ENCODE measurements at places on chromosomes 6 and 20.

GRCh38 chr6:37748118-37748517, 50.4 kb upstream of the MDGA1 start:
- no peak for DNase-seq

DNA sequence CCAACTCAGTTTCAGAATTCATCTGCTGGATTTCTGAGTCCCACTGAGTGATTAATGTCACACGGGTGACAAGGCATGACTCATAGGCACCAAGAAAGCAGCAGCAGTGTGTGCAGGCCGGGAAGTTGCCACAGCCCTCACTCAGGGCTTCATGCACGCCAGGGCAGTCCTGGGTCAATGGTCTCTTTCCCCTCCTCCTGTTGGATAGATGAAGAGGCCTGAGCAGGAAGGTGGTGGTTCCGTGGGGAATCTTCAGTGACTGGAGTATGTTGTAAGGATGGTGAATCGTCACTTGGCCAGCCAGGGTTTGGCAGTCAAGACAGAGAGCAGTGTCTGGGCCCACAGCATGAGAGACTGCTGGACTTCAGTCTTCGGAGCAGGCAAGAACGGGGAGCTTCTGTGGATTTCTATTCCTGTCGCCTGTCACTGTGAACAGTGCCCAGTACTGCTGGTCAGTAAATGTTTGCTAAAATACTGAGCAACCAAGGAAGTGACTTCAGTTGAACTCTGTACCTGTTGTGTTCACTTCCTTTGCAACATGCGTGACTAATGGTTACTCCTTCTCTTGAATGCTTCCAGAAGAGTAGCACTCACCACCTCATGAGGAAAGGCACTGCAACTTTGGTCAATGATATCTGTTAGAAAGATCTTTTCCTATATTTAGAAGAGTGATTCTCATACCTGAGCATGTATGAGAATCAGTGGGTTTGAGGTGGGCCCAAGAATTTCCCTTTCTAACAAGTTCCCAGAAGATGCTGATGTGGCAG, 62.0 kb upstream of the CD93 start:
- no peak for DNase-seq

- no peak for DNase-seq
Observed at GRCh38 chr6:157096105-157096504, 227.2 kb downstream of the TMEM242 start.

- no peak for DNase-seq
Observed at GRCh38 chr6:42984924-42985475, 630 bp downstream of the PPP2R5D start.

DNA sequence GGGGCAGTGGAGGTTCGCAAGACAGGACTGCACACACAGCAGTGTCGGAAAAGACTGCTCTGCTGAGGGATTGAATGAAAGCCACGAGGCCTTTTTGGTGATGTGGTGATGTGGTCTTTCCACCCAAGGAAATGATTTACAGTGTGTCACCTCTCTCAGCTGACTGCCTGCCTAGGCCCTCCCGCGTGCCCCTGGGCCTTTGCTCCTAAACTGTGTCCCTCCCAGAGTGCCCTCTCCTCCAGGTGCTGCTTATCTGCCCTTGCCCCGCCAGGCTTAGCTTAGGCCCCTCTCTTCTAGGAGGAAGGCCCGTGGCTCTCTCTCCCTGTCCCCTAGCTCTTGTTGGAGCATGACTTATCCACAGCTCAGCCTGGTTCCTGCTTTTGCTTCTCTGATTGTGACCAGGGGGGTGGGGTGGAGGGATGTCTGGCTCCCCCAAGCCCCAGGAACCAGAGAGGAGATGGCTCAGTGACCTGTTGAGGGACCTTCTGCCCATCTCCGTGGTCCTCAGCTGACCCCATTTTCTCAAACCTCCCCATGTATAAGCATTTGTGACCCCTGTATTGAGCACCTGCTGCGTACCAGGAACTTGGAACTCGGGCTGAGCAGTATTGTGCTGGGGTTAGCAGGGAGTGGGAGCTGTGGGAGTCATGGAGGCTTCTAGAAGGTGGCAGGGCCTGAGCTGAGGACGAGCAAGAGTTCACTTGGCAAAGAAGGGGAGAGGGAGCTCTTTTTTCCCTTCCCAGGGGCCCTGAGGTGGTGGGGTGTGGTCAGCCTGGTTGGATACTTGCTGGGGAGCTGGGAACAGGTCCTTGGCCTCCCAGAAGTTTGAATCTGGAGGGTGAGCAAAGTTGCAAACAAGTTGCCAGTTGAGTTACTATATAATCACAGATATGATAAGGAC, 2.2 kb downstream of the SRC start:
- no peak for DNase-seq

DNA sequence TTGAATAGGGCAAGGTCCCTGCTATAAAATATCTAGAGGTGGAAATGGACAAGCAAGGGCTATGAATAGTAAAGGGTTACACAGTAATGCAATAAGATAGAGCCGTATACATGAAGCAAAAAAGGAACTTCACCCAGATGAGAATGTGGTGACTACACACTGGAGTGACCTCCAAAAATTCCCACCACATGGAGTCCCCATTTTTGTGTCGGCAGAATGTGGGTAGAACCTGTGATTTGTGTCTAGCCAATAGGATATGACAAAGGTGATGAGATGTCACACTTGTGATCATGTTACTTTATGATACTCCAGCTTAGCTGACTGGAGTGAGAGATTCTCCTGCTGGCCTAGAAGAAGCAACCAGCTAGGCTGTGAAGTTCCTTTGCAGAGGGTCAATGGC, 96.8 kb downstream of the SYNE1 start:
- DNase-seq: no peak

GRCh38 chr20:20477444-20478041, 109.6 kb downstream of the INSM1 start:
- DNase-seq: no peak

DNA sequence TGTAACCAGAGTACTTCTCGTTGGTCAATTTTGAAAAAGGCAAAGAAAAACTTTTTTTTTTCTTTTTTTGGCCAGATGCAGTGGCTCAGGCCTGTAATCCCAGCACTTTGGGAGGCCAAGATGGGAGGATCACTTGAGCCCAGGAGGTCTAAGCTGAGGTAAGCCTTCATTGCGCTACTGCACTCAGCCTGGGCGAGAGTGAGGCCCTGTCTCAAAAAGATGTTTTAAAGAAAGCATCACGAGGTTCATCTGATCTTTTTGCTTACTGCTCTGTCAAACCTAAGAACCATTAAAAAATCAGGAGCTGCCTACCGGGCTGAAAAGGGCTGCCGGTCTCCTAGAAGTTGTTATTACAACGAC, 607 bp downstream of the LYRM2 start:
- no peak for DNase-seq

DNA sequence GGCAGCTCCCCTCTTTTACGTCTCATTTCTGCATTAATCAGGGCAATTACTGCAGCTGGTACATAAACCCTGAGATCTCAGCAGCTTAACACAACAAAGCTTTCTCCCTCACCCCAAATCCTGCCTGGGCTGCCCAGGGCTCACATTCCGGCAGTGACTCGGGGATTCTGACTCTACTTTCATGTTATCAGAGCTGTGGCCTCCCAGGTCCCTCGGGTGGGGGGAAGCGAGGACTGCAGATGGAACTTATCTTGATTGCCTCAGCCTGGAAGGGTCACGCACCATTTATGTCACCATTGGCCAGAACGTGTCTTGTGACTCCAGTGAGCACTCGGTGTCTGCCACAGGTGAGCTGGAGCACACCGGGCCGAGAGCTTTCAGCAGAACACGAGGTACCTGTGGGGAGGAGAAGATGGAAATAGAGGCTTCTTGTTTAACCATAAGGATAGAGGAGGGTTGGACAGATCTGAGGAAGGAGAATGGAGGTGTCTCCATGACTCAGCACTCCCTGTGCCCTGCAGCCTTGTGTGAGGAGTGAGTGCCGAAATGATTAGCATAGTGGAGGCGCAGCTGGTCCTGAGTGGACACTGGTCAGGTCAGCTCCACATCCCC, 88.5 kb upstream of the EXOC2 start:
- no peak for DNase-seq

GRCh38 chr6:106517706-106518105, 111.6 kb downstream of the RTN4IP1 start:
- DNase-seq: no peak

GRCh38 chr20:49585585-49586245, 17.8 kb upstream of the PTGIS start:
- no peak for DNase-seq

GRCh38 chr6:21074484-21074883, 519.1 kb upstream of the SOX4 start:
- no peak for DNase-seq

GRCh38 chr20:41392871-41393704, 26.5 kb upstream of the EMILIN3 start:
- DNase-seq: no peak

GRCh38 chr6:111686249-111686931, 80.7 kb upstream of the TRAF3IP2 start:
- no peak for DNase-seq
